ENCODE measurements at places on chromosomes 7 and 10. TPM values are rescaled to one million over a fixed set of nuclear protein-coding genes. Genes with fewer than 3 reads are reported as not detected.

DNA sequence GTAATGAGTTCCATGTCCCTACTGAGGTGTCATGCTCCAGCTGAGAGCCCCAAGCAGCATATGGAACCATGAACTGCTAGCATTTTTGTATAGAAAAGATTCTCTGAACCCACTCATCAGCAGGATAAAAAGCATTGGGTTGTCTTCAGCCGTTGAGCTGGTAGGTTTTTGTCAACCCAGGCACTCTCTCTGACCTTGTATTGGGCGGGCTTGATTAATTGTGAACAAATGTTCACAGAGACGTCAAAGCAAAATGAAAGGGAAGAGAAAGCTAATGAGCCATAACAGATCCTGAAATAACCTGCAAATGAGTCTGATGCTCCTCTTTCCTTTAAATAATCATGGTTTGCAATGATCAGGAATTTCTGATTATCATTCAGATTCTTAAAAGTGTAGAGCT, 924.7 kb upstream of the CELF2 start:
- no peak overlapping the region for H3K4me3 ChIP-seq
- H3K27me3 ChIP-seq, result no peaks in the 10 kb centered on the region
- no peak overlapping the region for H3K27ac ChIP-seq
- H3K4me1 ChIP-seq, result peaks cover 9% of the 10 kb centered on the region
- H3K36me3 ChIP-seq, result no peaks in the 10 kb centered on the region

GRCh38 chr7:47202146-47202783, 379.6 kb downstream of the TNS3 start:
- no peak overlapping the region for H3K27ac ChIP-seq
- H3K4me3 ChIP-seq, result no peak overlapping the region
- no peak for DNase-seq
- peaks cover 3% of the 10 kb centered on the region for H3K4me1 ChIP-seq

CAMK2B gene
- total RNA-seq, result 2.4 TPM

- no peak overlapping the region for H3K4me3 ChIP-seq
- DNase-seq, result no peak
Measured at GRCh38 chr10:12287772-12288171, 61.6 kb upstream of the CAMK1D start.

GRCh38 chr7:47577321-47577919, 4.5 kb downstream of the TNS3 start:
- H3K4me3 ChIP-seq, result peak overlapping the region; percentile 67
- DNase-seq, result no peak
- H3K27me3 ChIP-seq, result peaks cover 6% of the 10 kb centered on the region
- H3K36me3 ChIP-seq, result no peaks in the 10 kb centered on the region
- H3K27ac ChIP-seq, result peak overlapping the region; percentile 40

GRCh38 chr10:29554660-29555059, 80.1 kb downstream of the SVIL start:
- H3K4me1 ChIP-seq, result peaks cover 52% of the 10 kb centered on the region
- peak overlapping the region; percentile 39 for H3K4me3 ChIP-seq
- DNase-seq, result no peak
- peak overlapping the region; percentile 91 for H3K27ac ChIP-seq

NKX1-2 gene
- not detected for total RNA-seq

DNA sequence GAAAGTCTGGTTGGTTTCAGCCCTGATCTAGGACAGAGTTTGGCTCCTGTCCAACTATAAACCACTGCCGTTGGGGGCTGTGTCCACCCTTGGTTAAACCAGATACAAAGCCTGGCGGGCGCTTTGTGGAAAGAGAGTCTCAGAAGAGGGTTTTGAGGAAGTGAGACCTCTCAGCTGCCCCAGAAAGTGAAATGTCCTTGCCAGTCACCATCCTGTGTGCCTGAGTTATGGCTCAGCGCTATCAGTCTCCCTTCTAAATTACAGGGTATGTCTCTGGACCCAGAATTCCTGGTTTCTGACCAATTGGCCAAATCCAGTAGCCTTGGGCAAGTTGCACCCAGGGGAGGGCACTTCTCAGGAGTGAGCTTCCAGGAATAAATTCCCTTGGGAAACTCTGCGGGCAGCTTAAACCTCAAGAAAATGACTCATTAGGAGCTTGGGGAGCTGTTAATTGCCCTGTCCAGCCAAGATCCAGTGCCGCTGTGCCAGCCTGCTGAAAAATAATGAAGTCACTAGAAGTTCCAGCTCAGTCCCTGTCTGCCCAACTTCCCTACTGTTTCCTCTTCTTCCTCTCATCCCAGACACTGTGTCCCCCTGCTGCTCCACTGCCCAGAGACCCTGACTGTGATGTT, 66.7 kb upstream of the PDZD8 start:
- H3K36me3 ChIP-seq, result no peaks in the 10 kb centered on the region
- no peak for DNase-seq
- H3K27me3 ChIP-seq, result peaks cover 16% of the 10 kb centered on the region
- no peak overlapping the region for H3K4me3 ChIP-seq
- H3K27ac ChIP-seq, result no peak overlapping the region
- H3K4me1 ChIP-seq, result no peaks in the 10 kb centered on the region

TIMM23 gene
- 72.0 TPM for total RNA-seq

WIPF3 gene
- 4.0 TPM for total RNA-seq

SLC18A3 gene
- 16.7 TPM for total RNA-seq

DNA sequence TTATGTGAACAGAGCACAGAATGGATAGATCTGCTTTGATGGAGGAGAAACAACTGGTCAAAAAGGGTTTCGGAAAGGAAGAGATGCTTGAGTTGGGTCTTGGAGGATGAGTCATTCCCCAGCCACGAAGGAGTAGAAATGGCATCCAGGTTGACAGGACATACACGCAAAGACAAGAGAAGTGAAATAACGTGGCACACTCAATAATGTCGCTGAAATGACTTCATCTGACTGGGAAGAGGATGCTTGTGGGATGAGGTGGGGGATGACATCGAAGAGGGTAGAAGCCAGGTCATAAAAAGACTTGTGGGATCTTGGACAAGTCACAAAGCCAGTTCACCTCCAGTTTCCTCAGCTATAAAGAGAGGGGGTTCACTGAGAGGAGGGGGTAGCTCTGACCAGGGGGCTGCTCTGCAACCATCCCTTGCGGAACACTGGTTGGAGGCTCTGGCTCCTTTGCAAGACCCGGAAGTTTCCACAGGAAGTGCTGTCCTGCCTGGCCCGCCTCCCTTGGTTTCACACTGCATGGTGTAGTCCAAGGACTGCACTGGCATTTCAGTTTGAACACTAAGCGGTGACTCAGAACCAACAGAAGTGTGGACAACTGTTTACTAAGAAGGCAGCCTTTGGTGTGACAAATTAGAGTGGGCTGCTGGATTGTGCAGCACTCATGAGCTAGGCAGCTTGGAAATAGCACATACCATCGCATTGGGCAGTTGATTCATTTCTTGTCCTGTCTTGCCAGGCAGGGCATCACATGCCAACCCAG, 189.9 kb upstream of the ADO start:
- no peak overlapping the region for H3K27ac ChIP-seq
- no peak overlapping the region for H3K4me3 ChIP-seq
- peaks cover 37% of the 10 kb centered on the region for H3K4me1 ChIP-seq
- no peaks in the 10 kb centered on the region for H3K36me3 ChIP-seq
- H3K27me3 ChIP-seq, result no peaks in the 10 kb centered on the region

LIPN gene
- total RNA-seq, result not detected

DNA sequence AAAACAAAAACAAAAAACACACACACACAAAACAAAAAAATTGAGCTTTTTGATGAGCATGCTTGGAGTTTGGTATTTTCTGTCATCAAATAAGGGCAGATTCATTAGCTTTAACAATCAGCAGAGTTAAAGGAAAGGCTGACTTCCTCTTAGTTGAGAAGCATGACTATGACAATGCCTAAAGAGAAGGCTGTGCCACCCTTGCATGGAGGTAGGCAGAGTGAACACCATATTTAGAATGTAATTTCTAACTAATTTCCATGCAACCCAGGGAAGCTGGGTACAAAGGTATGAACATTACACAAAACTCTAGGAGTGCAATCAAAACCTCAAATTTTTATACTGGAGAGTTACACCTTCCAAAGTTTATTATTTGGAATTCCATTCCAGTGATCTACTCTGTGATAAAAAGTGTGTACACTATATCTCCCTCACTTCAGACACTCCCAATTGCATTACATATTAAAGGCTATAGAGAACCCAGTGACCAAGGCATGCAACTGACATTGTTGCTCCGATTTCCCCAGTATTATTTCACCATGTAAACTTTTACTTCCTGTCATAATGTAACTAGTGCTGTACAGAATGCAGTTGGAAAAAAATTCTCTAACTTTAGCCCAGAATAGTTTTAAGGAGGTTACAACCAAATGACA, 9.4 kb upstream of the CYCS start:
- no peaks in the 10 kb centered on the region for H3K36me3 ChIP-seq
- DNase-seq, result no peak
- no peaks in the 10 kb centered on the region for H3K27me3 ChIP-seq
- no peak overlapping the region for H3K27ac ChIP-seq
- no peaks in the 10 kb centered on the region for H3K4me1 ChIP-seq
- no peak overlapping the region for H3K4me3 ChIP-seq

- peaks cover 15% of the 10 kb centered on the region for H3K4me1 ChIP-seq
- H3K4me3 ChIP-seq, result no peak overlapping the region
- DNase-seq, result no peak
- no peak overlapping the region for H3K27ac ChIP-seq
- H3K36me3 ChIP-seq, result peaks cover 4% of the 10 kb centered on the region
Measured at GRCh38 chr10:101920546-101920945, 76.9 kb upstream of the KCNIP2 start.

- H3K27ac ChIP-seq, result no peak overlapping the region
- H3K4me3 ChIP-seq, result no peak overlapping the region
- DNase-seq, result no peak
Measured at GRCh38 chr10:124700293-124701037, 43.7 kb downstream of the FAM53B start.

DNA sequence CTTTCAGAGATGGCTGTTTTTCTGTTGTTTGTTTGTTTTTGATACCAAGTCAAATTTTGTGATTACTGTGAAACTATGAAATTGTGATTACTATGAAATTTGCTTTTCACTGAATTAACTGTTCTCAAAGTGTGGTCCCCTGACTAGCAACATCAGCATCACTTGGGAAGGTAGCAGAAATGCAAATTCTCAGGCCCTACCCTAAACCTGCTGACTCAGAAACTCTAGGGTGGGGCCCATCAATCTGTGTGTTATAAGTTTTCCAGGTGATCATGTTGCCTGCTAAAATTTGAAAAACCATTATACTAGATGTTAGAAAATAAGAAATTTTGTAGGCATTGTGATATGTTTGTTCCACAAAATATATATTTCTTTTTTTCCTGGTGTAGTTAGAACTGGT, 1.2 kb downstream of the IFIT1B start:
- no peak overlapping the region for H3K27ac ChIP-seq
- no peaks in the 10 kb centered on the region for H3K27me3 ChIP-seq
- DNase-seq, result no peak
- H3K4me1 ChIP-seq, result peaks cover 6% of the 10 kb centered on the region
- H3K4me3 ChIP-seq, result no peak overlapping the region

Data from neural crest cell (in vitro differentiated cells).